Heart left ventricle (tissue), 16 donors: ENCODE measurements at places on chromosomes 7 and 10. TPM values are rescaled to one million over a fixed set of nuclear protein-coding genes. Genes with fewer than 3 reads are reported as not detected.

Gene CTTNBP2
- total RNA-seq, result 0.31 TPM

- DNase-seq, result no peak
Measured at GRCh38 chr7:16841681-16842080, 36.9 kb upstream of the AGR2 start.

DNA sequence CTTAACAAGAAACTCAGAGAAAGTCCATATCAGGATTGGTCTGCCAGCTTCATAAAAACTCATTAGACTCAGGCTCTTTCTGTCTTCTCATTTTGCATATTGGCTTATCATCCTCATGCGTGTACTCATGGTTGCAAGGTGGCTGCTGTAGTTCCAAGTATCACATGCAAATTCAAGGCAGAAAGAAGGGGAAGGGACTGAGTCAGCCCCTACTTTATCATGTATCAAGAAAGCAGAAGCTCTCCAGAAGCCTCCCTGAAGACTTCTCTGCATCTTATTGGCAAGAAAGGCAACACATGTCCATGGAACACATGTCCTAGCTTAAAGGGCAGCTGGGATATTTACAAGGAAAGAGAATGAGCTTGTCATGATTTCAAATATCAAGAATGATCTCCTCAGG, 19.4 kb upstream of the EZH2 start:
- no peak for DNase-seq

DNA sequence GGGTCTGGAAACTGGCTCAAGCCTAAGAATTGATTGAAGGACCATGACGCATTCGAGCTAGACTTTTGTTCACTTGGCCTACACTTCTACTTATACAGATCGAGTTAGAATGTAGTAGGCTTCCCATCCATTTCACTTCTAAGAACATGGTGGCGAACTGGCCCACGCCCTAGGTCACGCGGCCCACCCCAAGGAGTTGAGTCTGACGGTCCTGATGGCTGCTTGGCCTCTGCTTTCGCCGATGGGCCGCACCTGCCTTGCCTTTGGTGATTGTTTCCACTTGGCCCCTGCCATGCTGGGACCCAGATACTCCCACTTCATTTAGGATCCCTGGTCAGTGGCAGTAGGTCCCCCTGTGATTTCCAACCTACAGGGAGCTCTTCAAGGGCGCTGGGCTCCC, 153.6 kb downstream of the PRKAG2 start:
- no peak for DNase-seq

DNA sequence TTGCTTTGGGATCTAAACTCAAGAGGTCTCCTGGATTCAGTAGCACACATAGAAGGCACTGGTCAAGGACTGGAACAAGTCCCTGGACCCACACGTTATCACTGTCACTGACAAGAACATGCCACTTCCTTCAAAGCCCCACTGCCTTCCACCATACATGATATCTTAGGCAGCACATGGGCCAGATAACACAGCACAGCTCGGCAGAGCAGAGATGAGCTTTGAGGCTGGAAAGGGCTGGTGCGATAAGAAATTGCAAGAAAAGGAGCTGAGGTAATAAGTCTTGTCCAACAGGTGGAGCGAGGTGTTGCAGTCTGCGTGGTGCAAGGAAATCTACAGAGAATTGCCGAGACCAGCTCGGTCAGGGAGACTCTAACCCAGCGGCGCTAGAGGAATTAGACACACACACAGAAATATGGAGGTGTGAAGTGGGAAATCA, 139.8 kb upstream of the CDK13 start:
- no peak for DNase-seq

DNA sequence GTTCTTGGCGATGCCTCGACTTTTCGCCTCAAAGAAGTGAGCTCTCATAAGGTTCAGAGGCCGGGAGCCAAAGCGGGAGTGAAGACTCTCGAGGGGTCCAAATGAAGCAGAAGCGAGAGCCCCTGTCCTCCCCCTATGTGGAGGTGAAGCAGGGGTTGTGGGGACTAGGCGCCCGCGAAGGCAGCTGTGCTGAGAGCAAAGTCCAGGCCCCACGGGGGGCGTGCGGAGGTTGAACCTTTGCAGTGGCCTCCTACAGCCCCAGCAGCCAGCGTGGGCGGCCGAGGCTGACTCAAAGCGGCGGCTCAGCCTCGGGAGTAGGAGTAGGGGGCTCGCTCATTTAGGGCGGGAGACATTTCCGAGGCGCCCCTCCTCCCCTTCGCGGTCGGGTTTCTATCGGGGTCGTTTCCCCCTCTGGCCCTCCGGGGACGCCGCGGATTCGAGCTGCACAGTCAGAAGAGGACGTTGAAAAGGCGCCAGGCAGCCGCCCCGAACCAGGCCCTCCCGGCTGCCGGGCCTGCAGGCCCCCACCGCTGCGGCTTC, 553 bp upstream of the ADD3 start:
- DNase-seq, result no peak
